ENCODE measurements at places on chromosomes 16 and 17.

- no peak for DNase-seq
Observed at GRCh38 chr17:69960755-69961154, 114.3 kb upstream of the KCNJ16 start.

DNA sequence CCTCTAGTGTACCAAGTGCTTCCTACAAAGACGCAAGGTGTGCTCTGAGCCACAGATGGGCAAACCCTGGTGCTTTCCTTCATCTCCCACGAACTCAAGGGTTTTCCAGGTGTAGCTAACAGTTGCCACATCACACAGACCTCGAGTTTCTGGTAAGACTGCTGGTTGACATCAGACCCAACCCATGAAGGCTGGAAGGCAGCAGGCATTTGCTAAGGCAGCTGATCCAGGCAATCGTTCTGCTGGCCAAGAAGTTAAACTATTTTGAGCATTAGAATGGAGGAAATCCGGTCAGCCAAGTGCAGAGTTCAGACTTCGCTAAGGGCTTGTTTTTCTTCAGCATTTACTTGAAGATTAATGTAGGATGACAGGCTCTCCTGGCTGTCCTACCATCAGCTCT lies 11.5 kb downstream of the HAS3 start:
- DNase-seq, result no peak

GRCh38 chr16:31077592-31078396 lies 3.6 kb downstream of the ZNF646 start:
- no peak for DNase-seq

GRCh38 chr17:19673623-19674022 lies 25.1 kb downstream of the ALDH3A2 start:
- DNase-seq, result no peak

DNA sequence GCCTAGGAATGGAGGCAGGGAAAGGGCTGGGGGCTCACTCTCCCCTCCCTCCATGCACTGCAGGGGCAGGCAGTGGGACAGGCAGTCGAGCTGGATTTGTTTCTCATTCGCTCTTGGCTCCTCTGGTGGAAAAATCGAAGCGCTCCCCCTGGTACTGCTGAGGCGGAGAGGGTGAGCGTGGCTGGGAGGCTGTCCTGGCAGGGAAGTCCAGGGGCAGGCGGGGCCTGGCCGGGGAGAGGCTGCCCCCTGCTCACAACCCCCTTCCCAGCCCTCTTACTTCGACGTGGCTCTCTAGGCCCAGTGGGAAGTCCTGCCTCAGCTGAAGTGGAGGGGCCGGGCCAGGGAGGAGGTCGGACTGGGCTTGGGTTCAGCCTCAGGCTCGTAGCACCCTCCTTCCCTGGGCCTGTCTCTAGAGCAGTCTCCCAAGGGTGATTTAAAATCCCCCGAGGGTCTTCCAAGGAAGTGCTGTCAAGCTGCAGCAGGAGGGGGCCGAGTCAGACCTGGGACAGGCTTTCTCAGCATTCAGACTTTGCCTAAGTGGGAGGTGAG lies 16.5 kb upstream of the TMEM92 start:
- peak; percentile 36 for DNase-seq
